ENCODE measurements at places on chromosomes 1 and 21. TPM values are rescaled to one million over a fixed set of nuclear protein-coding genes. Genes with fewer than 3 reads are reported as not detected.
A peak's percentile ranks its signal among the peaks of the same experiment; 100 is the strongest.

NGF gene
- 5.6 TPM for total RNA-seq

TCHH gene
- total RNA-seq: 0.28 TPM

SEMA4A gene
- 1.9 TPM for total RNA-seq

DNA sequence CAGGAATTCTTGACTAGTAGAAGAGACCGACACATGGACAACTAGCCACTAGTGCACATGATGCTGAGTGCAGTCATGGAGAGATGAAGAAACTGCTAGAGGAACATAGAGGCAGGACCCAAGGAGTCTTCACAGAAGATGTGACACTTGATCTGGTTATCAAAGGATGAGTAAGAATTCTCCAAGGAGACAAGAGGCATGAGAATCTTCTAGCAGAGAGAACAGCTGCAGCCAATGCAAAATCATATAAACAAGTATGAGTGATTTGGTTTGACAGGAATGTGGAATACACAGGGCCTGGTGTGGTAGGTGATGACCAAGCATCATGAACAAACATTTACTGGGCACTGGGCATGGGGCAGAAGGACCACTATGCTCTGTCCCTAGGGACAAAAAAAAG lies 140.9 kb upstream of the CTTNBP2NL start:
- no peaks in the 10 kb centered on the region for H3K27me3 ChIP-seq
- H3K36me3 ChIP-seq: no peaks in the 10 kb centered on the region
- no peak overlapping the region for H3K4me3 ChIP-seq
- DNase-seq: no peak
- no peaks in the 10 kb centered on the region for H3K4me1 ChIP-seq
- no peak overlapping the region for H3K27ac ChIP-seq

DNA sequence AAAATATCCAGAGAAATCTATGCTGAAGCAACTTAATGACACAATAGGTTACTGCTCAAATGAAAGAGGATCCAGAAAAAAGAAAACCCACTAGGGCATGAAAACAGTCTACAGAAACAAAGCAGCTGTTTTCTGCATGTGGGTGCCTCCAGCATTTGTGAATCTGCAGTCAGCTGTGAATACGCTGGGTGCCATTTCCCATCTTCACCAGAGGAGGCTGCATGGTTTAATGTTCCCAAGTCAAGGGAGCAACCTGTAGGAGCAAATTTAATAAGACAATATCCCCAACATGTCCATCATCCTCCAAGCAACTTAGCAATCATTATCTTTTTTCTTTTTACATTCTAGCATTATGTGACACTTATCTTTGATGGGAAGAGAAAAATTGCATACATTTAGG lies 396.6 kb downstream of the BRINP2 start:
- no peak overlapping the region for H3K4me3 ChIP-seq
- H3K36me3 ChIP-seq: no peaks in the 10 kb centered on the region
- no peak for DNase-seq

DNA sequence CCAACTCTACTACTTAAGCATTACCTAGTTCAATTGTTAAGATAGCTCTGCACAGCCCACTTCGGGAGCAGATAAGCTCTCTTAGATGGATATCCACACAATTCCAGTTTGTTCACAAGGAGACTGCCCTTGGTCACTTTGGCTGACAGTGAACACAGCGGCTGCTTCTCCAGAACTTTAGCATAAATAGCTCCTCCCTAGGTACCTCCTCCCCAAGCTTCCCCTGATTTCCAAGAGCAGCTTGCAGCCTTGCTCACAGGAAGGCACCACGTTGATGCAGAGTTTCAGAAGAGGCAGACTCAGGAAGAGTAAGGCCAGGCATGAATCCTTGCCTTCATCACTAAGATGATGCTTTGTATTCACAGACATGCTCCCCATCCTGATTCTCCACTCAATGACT lies 24.7 kb downstream of the TFF3 start:
- H3K36me3 ChIP-seq: peaks cover 68% of the 10 kb centered on the region
- no peaks in the 10 kb centered on the region for H3K27me3 ChIP-seq
- H3K4me1 ChIP-seq: no peaks in the 10 kb centered on the region

GRCh38 chr1:185601189-185601588 lies 133.0 kb upstream of the HMCN1 start:
- no peak for DNase-seq
- no peaks in the 10 kb centered on the region for H3K36me3 ChIP-seq
- no peak overlapping the region for H3K4me3 ChIP-seq
- no peaks in the 10 kb centered on the region for H3K4me1 ChIP-seq
- H3K27me3 ChIP-seq: no peaks in the 10 kb centered on the region

- no peak overlapping the region for H3K4me3 ChIP-seq
- no peak for DNase-seq
- no peaks in the 10 kb centered on the region for H3K4me1 ChIP-seq
- no peak overlapping the region for H3K27ac ChIP-seq
- H3K36me3 ChIP-seq: no peaks in the 10 kb centered on the region
- H3K27me3 ChIP-seq: peaks cover 40% of the 10 kb centered on the region
These were observed 14.5 kb downstream of the CFAP74 start for GRCh38 chr1:1989102-1989542.

DNA sequence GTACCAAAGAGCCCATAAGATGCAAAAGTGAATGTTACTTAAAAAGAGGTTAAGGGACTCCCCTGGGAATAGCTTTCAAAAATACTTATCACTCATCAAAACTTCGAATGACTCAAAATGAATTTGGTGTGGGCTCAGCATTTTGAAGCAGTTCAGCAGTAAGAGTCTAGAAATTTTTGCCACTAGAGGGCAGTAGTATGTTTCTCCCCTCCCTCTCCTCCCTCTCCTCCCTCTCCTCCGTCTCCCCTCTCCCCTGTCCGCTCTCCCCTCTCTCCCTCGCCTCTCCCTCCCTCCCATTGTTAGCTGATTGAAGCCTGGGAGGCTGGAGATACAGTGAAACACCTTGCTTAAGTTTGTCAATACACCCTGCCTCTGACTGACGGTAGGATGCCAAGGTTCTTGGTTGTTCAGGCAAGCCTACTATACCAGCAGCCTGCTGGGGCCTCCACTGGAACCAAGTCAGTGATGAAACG lies 70.8 kb upstream of the TENT5C start:
- no peaks in the 10 kb centered on the region for H3K4me1 ChIP-seq
- H3K27me3 ChIP-seq: no peaks in the 10 kb centered on the region
- no peak overlapping the region for H3K27ac ChIP-seq
- DNase-seq: no peak

DNA sequence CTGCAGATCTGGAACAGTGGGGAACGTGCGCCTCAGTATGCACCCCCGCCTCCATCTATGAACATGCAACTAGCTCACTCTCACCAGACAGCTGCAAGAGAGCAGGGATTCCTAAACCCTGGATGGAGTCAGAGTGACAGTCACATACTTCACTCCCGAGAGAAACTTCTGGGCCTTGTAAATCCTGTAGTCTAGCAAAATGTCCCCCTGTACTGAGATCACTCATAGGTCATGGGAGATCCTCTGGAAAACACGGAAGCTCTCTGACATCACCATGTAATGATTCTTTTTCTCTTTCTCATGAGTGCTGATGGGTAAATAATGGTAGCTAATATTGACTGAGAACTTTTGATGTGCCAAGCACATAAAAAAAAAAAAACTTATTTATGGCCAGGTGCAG lies 23.4 kb upstream of the TARDBP start:
- no peaks in the 10 kb centered on the region for H3K27me3 ChIP-seq
- no peaks in the 10 kb centered on the region for H3K4me1 ChIP-seq
- no peak overlapping the region for H3K4me3 ChIP-seq
- no peak for DNase-seq

DNA sequence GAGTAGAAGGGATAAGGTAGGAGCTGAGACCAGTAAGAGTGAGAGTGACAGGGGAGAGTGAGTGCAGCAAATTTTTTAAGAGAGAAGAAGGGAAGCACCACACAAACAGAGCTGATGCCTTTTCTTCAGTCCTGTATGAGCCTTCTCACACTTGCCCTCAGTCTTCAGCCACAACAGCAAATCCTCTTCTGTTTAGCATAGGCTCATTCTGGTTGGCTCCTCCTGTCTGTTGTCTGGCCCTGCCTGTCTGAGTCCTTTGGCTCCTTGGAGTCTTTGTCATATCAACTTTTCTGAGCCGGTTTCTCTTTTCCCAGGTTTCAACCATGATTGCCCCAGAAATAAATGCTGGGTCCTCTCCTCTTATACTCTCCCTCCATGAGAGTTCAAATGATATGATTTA lies 12.7 kb upstream of the CASQ1 start:
- no peaks in the 10 kb centered on the region for H3K27me3 ChIP-seq
- no peak overlapping the region for H3K4me3 ChIP-seq
- H3K36me3 ChIP-seq: no peaks in the 10 kb centered on the region
- H3K4me1 ChIP-seq: no peaks in the 10 kb centered on the region
- H3K27ac ChIP-seq: no peak overlapping the region

DNA sequence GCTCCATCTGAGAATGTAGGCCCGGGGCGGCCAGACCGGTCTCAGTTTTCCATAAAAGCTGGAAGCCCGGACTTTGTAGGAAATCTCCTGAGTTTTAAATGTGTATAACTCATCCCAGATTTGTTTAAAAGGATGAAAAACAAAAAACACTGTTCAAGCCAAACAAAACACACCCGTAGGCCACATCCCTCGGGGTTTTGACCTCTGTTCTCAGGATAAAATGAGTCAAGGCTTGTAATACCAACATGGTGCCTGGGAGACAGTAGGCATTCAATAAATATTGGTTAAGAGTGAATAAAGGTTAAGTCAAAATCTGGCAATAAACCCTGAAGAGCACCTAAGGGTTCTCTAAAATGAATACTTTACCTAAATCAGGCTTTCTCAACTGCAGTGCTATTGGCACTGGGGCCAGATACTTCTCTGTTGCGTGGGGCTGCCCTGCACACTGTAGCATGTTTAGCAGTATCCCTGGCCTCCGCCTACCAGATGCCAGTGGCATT lies 55.0 kb downstream of the KAZN start:
- H3K36me3 ChIP-seq: no peaks in the 10 kb centered on the region
- no peaks in the 10 kb centered on the region for H3K4me1 ChIP-seq
- no peak overlapping the region for H3K4me3 ChIP-seq
- DNase-seq: no peak
- H3K27me3 ChIP-seq: no peaks in the 10 kb centered on the region
- H3K27ac ChIP-seq: no peak overlapping the region

GRCh38 chr1:159664247-159664646 lies 50.1 kb downstream of the CRP start:
- no peaks in the 10 kb centered on the region for H3K27me3 ChIP-seq
- H3K4me1 ChIP-seq: no peaks in the 10 kb centered on the region
- DNase-seq: no peak
- H3K27ac ChIP-seq: no peak overlapping the region
- H3K36me3 ChIP-seq: no peaks in the 10 kb centered on the region

DNA sequence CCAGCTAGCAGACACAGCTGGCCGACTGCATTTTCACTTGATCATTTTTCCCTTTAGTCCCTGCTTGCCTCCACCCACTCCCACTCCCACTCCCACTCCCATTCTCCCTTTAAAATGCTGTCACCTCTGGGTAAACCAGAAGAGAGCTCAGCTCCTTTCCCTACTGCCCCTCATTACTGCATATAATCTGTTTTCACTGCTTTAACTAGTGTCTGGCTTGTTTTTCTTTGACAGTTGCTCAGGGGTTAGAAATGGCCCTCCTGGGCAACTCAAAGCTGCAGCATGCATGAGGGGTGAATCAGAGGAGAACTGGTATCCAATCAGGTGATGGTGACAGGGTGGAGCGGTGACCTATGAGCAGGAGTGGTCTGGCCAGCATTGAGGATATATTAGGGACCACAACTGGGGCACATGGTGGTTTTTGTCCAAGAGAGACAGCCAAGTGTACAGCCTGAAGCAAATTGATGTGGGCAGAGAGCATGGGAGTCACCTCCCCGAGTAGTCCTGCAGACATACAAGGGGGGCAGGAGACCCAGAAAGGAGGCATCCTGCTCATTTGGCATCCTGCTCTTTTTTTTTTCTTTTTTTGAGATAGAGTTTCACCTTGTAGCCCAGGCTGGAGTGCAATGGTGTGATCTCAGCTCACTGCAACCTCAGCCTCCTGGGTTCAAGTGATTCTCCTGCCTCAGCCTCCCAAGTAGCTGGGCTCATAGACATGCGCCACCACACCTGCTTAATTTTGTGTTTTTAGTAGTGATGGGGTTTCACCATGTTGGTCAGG lies 42.6 kb upstream of the SRSF10 start:
- H3K27me3 ChIP-seq: no peaks in the 10 kb centered on the region
- H3K36me3 ChIP-seq: no peaks in the 10 kb centered on the region
- H3K27ac ChIP-seq: peak overlapping the region; percentile 80
- no peak overlapping the region for H3K4me3 ChIP-seq
- peaks cover 58% of the 10 kb centered on the region for H3K4me1 ChIP-seq
- DNase-seq: no peak

- no peaks in the 10 kb centered on the region for H3K27me3 ChIP-seq
- no peaks in the 10 kb centered on the region for H3K4me1 ChIP-seq
- H3K27ac ChIP-seq: no peak overlapping the region
- no peak for DNase-seq
- H3K36me3 ChIP-seq: no peaks in the 10 kb centered on the region
These were observed 13.3 kb downstream of the CYP4X1 start for GRCh38 chr1:47036764-47037163.

DNA sequence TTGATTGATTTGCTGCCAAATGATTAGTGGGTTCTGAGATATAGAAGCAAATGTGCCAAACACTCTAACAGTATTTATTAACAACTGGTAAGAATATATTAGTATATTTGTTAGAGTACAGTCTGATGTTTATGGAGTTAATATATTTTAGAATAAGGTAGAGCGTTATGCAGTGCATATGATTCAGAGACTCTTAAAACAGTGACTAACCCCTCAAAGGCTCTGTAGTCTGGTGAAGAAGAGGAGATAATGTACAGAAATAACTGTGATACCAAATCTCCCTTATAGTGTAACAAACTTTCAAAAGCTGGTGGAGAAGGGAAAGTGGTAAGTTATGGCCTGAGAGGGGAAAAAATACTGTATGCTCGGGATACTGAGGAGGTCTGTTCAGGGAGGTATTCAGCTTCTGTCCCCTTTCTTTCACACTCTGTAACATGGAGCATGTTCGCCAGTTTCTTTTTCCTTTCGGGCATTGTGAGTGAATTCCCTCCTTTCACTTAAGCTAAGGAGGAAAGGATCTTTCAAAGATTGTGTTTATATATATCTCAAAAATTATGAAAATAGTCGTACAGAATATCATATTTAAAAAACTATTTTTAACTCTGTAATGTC lies 121.2 kb downstream of the ADGRL2 start:
- DNase-seq: no peak
- no peaks in the 10 kb centered on the region for H3K27me3 ChIP-seq
- no peaks in the 10 kb centered on the region for H3K36me3 ChIP-seq
- H3K4me3 ChIP-seq: no peak overlapping the region
